ENCODE measurements at places on chromosomes 12 and 14.

DNA sequence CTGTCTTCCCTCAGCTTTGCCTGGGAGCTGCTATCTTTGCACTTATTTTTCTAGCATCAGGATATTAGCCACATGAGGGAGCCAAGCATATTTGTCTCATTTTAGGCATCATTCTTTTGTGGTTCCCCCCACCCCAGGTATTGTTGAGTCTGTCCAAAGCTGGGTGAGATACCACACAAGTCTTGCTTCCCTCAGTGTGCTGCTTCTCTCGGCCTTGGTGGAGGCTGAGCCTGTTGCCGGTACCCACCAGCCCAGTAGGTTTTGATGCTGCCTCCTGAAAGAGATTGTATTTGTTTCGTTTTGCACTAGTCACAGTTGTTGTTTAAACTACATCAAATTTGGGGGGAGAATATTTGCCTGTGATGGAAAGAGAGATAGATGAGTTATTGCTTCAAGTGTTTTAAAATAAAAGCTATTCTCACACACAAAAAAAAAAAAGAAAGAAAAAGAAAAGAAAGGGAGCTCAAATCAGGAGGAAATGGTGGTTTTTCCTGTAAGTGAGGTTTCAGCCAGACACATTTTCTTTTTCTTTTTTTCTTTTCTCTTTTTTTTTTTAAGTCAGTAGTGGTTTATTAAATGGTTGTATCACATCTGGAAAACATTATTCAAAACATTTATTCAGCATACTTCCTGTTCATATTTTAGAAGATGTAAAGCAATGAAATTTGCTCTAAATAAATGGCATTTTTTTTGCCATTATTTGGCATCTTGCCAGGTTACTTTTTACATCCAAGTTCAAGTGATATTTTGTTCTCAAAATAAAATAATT lies 58.5 kb downstream of the SLC4A8 start:
- peak; percentile 30 for DNase-seq

GRCh38 chr12:38886064-38886463 lies 19.3 kb downstream of the CPNE8 start:
- DNase-seq: no peak

GRCh38 chr14:59247801-59248584 lies 59.5 kb downstream of the DAAM1 start:
- no peak for DNase-seq

- DNase-seq: no peak
Observed at GRCh38 chr14:65269732-65270131, 142.8 kb upstream of the FUT8 start.

DNA sequence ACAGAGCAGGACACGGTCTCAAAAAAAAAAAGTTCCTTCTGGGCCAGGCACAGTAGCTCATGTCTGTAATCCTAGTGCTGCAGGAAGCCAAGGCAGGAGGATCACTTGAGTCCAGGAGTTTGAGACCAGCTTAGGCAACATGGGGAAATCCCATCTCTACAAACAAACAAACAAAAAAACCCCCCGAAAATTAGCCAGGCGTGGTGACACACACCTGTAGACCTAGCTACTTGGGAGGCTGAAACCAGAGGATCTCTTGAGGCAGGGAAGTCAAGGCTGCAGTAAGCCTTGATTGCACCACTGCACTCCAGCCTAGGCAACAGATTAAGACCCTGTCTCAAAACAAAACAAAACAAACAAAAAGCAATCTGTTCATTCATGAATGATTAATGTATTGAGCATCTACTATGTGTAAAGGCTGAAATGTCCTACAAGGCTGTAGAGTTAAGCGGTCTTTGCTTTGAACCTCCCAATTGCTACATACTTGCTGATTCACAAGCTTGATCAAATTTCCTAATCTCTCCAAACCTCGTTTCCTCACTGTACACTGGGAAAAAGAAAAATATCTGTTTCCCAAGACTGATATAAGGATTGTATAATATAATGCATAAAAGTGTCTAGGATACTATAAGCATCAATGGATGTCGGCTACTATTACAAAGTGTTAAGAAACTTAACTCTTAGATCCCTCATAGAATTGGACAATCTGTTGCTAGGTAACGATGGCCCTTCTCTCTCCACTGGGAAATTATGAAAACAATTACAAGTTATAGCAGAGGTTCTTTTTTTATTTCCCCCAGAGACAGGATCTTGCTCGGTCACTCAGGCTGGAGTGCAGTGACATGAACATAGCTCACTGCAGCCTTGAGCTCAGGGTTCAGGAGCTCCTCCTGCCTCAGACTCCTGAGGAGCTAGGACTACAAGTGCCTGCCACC lies 7.9 kb upstream of the RILPL2 start:
- no peak for DNase-seq

DNA sequence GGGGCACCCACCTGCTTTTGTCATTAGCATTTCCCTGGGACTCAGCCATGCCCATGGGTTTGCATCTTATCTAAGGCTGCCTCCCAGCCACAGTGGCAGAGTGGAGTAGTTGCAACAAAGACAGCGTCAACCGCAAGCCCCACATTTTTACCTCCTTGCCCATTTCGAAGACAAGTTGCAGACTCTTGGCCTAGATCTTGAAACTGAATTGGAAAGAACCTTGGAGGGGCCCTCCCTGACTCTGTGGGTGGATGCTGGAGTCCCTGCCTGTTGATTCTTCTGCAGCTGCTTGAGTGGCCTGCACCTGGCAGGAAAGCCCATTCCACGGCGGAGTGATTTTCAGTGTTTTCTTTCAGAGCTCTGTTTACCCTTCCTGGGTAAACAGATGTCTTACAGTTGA lies 309.0 kb downstream of the VRK1 start:
- DNase-seq: no peak
